Inflammatory macrophage treated with lipopolysaccharide for 4 hours (primary cell): ENCODE measurements at places on chromosomes 5 and 9.

DNA sequence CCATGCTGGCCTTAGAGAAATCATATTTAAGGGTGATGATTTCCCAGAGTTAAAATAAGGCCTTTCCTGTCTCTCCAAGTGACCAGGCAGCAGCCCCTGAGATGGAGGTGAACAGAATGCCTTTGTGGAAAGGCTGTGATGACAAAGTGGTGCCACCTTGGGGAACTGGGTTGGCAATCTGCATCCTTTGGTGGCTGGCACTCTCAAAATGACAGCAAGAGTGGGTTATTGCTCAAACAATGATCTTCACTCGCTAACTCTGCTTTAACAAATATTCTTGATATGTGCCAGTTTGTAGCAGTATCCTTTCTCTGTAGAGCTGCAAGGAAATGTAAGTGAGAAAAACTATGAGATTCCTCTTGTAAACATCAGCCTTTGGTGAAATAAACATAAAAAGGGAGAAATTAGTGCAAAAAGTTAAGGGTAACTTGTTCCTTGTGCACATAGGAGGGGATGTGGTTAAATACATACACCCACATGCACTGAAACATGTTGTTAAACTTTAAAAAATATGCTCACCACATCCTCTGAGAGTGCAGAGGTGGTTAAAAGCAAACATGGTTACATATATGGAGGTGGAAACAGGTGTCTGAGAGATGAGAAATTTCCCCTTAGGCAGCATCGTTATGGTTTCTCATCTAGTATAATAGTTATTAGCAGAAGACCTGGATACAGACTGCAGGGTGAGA lies 373.4 kb upstream of the CTNND2 start:
- no peak for DNase-seq

DNA sequence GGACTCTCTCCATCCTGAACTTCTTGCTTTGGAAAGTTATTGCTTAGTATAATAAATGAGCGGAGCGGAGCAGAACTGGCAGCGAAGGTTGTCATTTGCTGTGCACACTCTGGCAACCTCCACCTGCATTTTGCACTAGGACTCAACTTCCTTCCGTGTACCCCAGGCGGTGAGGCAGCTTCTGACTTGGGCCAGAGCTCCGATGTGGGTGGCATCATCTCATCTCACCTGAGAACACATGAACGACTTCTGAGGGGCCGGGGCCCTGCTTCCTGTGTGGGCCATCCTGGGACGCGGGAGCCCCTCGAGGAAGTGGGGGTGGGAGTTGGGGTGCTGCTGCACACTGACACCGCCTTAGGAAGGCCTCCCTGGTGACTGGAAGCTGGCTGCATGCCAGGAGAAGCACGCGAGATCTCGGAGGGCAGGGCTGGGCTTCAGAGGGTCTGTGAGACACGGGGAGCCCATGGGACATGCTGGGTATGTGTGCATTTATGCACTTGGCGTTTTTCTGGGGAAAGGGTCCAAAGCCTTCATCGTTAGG lies 56.5 kb upstream of the COL5A1 start:
- no peak for DNase-seq

DNA sequence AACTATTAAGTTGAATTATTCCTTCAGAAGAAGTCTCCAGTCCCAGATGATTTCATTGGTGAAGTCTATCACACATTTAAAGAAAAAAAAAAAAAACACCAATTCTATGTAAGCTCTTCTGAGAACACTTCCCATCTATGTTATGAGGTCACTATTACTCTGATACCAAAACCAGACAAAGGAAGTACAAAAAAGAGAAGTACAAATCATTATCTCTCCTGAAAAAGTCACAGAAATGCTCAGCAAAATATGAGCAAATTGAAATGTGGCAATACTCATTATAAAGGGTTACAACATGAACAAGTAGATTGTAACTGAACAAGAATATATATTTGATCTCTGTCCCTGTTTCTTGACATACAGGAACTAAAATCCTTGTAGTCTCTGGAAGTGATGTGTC lies 280.4 kb downstream of the TLE1 start:
- DNase-seq: peak; percentile 80

- no peak for DNase-seq
Observed at GRCh38 chr5:153476767-153477166, 13.7 kb upstream of the GRIA1 start.

- no peak for DNase-seq
Observed at GRCh38 chr9:84879631-84880030, 210.1 kb downstream of the NTRK2 start.

DNA sequence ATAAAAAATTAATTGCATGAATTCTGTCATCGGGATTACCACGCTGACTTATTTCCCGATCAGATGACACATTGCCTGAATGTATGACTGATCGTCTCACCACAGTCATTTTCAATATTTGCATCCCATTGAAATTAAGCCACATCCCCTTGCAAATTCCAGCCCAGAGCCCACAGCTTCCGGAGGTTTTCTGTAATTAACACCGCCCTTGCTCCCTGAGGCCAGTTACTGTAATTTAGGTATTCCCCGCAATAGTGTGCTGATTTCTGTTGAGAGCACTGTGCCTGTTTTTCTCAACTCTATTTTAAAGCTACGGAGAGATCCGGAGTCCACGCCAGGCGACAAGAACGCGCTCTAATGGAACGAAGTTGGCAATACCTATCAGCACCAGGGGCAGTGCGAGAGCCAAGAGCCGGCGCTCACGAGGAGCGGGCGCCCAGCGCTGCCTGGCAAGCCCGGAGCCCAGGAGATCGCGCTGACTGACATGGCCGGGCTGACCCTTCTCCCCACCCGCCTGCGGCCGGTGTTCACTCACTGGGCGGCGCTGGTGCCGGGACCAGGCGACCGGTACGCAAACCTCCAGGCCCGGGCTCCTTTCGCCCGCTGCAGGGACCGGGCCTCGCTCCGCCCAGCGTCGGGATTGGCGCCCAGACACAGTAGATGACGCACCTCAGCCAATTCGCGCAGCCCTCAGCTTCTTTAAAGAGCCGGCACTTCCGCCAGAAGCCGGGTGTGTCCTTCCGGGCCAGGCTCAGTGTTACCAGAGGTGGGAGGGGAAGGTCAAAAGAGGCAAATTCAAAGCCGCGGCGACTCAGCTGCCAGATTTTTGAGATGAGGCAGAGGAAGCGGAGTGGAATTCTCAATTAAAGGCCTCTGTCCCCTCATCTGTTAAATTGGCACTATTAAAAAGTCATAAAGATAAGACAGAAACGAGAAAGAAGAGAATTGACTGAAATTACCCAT lies at the start of gene PLGRKT:
Gene PLGRKT (minus strand): TSS at position 672 of the 963 bp plus-strand sequence. CDS start 5,948 bp downstream, outside the sequence.
- DNase-seq: peak; percentile 99

- no peak for DNase-seq
Observed at GRCh38 chr5:85452322-85453025, 1067.8 kb upstream of the EDIL3 start.

GRCh38 chr9:127540664-127541041 lies 71.4 kb upstream of the STXBP1 start:
- no peak for DNase-seq

DNA sequence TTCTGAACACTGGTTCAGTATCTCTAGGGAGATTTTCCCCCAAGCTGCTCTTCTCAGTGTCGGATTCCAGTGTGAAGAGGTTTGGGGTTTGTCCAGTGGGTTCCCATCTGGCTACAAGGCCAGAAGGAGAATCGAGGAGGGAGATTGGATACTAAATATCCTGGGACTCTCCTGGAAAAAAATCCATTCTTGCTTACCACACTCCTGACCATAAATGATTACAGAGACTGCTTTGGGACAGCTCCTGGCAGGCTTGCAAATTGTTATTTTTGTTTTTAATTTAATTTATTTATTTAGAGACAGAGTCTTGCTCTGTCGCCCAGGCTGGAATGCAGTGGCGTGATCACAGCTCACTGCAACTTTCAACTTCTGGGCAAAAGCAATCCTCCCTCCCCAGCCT lies 4.7 kb upstream of the SUSD1 start:
- DNase-seq: no peak

GRCh38 chr9:70411121-70411929 lies 3.1 kb downstream of the KLF9 start:
- peak; percentile 74 for DNase-seq

GRCh38 chr9:38362852-38363588 lies 29.5 kb upstream of the ALDH1B1 start:
- peak; percentile 78 for DNase-seq

DNA sequence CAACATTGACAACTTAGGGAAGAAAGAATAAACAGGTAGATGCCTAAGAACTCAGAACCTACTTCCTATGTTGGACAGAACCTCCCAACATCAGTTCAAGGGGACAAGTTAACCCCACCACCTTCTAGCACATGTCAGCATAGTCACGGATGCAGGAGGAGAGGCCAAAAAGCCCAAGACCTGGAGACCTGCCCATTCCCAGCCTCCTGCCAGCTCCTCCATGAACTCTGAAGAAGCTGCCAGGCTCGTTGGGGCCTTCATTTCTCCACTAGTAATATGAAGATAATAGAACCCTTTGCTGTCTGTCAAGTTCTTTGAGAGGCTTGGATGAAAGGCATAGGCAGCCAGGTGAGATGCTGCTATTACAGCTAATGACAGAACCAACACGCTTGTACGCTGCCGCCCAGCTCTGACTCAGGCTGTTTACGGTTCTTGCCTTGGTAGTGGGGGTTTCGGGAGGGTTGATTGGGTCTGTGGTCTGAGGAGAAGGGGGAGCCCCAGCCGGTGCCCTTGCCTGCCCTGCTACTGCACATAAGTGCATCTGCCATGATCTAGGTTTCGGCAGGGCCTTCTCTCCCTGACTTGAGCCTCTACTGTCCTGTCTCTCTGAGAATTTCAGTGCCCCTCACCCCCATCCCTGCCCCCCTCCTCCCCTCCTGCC lies 82.2 kb downstream of the NRG2 start:
- DNase-seq: no peak

DNA sequence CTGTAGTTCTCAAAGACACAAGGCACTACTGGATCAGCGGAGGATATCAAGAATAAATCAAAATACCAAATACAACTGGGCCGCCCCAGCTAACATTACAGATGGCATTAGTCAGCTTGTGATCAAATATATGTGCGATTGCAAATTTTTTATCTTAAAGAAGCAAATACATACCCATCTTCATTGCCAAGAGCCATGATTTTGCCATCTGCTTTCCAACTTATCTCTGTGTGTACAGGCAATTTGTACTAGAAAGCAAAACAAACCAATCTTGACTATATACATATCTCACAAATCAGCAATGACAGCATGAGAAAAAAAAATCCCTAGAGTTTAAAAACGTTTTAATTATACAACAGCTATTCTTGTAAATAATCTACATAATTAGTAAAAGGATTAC lies 20.3 kb downstream of the GEMIN5 start:
- no peak for DNase-seq

- no peak for DNase-seq
Observed at GRCh38 chr5:160760008-160760407, 92.0 kb downstream of the ATP10B start.

- peak; percentile 51 for DNase-seq
Observed at GRCh38 chr9:72361217-72361616, 3.8 kb downstream of the ZFAND5 start.

- peak; percentile 69 for DNase-seq
Observed at GRCh38 chr5:160118349-160119141, 705 bp downstream of the PWWP2A start.

DNA sequence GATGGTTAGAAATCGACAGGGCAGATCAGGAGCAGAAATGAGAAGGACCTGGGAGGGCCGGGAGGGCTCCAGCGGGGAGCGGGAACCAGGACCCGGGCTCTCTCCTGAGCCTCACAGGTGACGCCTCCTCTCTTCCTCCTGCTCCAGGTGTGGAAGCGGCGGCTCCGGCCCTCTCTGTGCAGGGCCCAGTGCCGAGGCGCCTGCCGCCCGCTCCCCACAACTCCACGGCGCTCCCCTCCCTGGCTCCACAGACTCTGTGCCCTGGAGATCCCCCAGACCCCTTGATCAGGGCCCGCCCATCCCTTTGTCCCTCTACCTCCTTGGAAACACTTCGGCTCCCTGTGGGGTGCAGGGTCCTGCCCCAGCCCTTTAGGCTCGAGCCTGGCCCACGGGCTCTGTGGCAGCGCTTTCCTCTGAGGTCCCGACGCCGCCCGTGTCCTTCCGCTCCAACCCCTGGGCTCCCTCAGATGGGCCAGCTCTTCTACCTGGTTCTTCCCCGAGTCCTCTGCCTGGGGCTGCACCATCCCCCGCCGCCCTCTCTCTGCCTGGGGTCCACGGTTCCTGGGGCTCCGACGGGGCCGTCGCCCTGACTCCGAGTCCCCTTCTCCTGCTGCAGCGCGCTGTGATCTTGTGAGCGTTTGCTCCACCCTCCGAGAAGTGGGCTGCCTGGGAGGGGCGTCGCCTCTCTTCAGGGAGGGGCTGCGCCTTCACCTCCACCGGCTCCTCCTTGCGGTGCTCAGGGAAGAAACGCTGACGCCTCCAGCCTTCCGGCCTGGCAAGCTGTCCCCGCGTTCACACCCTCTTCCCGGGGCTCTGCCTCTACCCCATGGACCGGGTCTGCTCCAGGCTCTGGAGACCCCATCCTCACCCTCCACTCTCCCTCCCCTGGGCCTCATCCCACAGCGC lies 22.4 kb upstream of the SLC6A3 start:
- DNase-seq: no peak

- peak; percentile 61 for DNase-seq
Observed at GRCh38 chr9:134267881-134268724, 58.2 kb upstream of the RXRA start.

DNA sequence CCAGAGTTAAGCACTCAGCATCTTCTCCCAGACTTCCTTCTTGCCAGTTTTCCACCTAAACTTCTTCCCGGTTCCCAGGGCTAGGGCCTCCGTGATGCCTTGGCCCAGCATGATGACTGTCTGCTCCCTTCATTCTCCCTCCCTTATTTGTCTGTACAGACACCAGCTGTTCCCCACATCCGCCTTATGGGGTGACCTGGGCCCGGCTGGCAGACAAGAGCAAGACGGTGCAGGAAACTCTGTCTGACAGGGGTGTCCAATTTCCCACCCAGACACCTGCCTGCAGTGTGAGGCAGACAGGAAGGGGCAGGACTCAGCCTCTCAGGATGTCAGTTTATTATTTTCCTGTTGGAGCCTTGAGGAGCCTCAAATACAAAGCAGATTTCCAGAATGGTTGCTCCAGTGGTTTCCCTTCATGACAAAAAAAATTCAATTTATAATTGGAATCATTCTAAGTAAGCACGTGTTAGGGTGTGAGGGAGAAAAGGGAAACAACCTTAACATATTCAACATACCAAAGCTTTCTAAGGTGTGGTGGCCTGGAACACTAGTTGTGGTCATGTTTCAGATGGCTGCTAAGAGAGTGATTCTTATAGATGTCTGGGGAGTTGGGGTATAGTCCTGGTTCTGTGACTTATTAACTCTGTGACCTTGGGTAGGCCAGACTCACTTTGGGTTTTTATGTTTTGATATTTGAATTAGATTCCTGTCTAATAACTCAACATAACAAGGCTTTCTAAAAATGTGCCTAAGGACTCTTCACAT lies 234.5 kb downstream of the PAPPA start:
- DNase-seq: no peak
